Fibroblast of skin of right biceps (primary cell): ENCODE measurements at places on chromosomes 11 and 22.

DNA sequence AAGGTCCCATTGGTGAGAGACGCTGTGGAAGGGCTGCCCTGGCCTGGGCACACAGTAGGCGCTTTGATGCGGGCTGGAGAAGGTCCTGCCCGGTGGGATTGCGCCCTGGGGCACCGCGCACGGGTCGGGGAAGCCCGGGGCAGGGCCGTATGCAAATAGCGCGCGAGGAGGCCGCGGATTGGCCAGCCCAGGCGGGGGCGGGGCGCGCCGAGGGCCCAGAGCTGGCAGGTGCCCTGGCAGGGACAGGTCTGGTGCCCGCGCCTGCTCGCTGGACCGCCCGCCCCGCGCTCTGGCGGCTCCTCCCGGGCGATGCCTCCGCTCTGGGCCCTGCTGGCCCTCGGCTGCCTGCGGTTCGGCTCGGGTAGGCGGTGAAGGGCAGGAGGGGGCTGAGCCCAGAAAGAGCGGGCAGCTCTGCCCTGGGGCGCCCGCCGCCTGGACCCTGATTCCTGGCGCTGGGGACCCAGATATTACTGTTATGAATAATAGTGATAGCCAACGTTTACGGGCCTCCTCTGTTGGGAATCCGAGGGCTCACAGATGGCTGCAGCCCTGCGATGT lies at the start of gene UPK3A:
Gene UPK3A, plus strand, starts transcription at position 245 of the 558 bp plus-strand sequence. Its CDS starts 65 bp downstream, at position 310.
- no peak for DNase-seq

GRCh38 chr11:86103808-86104207 lies 34.9 kb upstream of the PICALM start:
- DNase-seq, result peak; percentile 48

DNA sequence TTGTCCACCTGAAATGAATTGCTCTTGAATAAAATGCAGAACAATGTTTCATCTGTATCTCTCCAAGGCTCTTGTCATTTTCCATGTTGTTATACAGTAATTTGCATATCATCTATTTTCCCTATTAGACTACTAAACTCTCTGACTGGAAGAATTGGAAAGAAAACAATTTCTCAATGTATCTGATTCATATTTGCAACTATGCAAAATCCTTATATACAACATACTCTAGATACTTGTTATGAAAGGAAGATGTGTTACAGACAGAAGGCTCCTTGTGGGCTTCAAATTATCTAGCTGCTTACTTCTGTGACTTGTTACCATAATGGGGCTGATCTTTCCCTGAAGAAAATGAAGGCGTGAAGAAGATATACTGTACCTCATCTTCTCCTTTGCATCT lies 9.6 kb upstream of the SERGEF start:
- DNase-seq, result no peak

DNA sequence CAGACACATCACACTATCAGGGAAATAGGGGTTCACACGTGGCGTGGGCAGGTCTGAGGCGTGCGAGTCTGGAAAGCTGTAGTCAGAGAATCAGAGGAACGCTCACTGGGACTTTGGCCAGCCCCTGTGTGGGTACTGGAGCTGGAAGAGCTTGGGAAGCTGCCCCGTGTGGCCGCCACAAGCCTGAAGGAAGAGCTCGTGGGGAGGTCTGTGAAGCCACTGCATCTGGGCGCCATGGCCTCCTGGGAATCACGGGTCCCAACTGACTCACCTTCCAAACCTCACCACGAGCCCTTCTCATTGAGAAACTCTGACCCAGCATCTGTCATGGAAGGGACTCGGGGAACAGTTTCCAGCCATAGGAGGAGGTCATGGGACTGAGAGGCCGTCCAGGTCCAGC lies 5.9 kb upstream of the MRGPRF start:
- DNase-seq, result peak; percentile 61

DNA sequence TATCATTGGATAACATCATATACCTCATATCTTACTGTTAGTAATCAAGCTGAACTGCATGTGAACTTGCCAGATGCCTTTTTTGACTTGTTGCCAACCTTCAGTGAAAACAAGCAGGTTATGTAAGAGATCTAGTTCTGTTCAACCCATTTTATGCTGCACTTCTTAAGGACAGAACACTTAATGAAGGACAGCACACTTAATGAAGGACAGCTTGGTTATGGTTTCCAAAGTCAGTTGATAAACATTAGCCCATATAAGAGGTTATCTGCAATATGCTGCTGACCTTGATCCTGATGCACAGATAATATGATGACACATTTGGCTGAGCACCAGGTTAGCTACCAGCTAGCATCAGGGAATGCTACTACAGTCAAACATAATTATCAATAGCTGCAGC lies 358.7 kb upstream of the PDGFD start:
- peak; percentile 4 for DNase-seq

DNA sequence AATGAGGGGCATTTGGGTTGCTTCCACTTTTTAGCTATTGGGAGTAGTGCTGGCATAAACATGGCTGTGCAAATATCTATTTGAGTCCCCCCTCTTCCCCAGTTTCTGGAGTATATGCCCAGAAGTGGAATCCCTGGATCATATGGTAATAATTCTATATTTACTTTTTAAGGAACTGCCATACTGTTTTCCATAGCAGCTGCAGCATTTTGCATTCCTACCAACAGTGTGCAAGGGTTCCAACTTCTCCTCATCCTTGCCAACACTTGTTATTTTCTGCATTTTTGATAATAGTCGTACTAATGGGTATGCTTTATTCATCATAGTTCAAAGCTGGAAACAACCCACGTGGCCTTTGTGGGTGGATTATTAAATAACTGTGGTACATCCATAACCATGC lies 883.5 kb downstream of the TBC1D22A start:
- DNase-seq, result no peak

DNA sequence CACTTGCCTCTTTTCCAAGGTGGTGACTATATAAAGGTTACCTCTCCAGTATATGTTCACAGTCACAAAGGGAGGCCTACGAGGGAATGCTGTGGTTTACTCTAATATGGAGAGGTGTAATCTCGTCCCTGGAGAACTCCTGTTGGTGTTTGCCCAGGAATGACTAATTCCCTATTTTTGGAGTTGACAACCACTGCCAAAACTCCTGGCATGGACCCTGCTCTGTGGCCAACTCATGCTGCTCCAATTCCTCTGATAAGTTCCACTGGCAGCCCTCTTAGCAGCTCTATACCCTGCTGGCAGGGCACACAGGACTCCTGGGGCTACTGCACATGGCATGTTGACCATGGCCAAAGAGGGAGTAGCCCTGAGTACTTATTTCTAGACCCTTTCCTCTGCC lies 418.7 kb upstream of the ANO5 start:
- DNase-seq, result no peak

DNA sequence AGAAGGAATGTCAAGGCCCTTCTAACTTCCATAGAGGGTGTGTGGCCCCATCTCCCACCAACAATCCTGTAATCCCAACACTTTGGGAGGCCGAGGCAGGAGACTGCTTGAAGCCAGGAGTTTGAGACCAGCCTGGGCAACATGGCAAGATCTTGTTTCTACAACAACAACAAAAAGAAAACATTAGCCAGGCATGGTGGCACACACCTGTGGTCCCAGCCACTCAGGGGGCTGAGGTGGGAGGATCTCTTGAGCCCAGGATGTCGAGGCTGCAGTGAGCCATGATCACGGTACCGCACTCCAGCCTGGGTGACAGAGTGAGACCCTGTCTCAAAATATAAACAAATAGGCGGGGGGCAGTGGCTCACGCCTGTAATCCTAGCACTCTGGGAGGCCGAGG lies 16.9 kb downstream of the TSPAN32 start:
- no peak for DNase-seq

DNA sequence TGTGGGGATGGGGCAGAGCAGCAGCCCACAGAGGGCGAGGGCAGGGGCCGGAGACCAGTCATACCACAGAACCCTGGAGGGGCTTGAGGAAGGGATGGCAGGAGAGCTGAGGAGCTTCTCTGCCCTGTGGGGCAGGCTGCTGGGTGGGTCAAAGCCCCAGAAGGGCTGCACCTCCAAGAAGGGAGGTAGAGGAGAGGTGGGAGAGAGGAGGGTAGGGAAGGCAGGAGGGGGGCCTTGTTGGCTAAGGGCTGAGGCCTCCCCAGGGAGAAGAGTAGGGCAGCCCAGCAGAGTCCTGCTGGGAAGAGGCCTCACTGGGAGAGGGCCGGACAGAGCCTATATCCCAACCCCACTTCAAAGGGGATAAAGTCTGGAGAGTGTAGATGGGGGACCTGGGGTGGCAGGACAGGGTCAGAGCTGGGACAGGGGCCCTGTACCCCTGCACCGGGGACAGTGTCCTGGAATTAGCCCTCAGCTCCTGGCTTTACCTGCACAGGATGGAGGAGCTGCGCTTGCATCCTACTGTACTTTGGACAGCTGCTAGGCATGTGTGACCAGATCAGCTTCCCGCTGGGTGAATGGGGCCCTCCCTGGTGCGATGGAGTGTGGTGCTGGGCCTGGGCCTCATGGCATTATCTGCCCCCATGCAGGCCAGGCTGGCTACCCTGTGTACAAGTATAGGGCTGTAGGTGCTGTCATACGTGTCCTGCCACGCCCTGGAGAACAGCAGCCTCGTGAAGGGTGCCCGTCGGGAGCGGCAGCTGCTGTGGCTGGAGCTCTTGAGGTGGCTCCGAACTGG lies 7.3 kb downstream of the DGCR6L start:
- DNase-seq, result no peak

DNA sequence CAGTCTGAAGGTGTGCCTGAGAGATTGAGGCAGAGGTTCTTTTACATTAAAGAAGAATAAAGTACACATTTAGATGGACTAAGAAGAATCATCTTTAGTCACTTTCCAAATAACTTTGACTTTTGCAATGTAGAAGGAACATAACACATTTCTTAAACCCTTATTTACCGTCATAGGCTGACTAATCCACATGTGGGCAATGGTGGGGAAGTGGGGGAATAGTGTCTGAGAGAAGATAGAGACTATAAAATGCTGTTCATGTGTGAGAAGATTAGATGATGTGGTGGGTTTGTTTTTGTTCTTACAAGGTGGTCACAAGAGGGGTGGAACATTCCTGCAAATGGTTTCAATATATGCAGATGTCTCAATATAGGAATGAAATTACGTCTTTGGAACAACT lies 1.8 kb downstream of the MS4A4A start:
- no peak for DNase-seq

- no peak for DNase-seq
Observed at GRCh38 chr11:35514481-35514880, 10.9 kb downstream of the PAMR1 start.

GRCh38 chr11:26729284-26729683 lies 7.4 kb upstream of the SLC5A12 start:
- DNase-seq, result no peak

GRCh38 chr11:101264306-101264705 lies 134.7 kb upstream of the PGR start:
- DNase-seq, result no peak

DNA sequence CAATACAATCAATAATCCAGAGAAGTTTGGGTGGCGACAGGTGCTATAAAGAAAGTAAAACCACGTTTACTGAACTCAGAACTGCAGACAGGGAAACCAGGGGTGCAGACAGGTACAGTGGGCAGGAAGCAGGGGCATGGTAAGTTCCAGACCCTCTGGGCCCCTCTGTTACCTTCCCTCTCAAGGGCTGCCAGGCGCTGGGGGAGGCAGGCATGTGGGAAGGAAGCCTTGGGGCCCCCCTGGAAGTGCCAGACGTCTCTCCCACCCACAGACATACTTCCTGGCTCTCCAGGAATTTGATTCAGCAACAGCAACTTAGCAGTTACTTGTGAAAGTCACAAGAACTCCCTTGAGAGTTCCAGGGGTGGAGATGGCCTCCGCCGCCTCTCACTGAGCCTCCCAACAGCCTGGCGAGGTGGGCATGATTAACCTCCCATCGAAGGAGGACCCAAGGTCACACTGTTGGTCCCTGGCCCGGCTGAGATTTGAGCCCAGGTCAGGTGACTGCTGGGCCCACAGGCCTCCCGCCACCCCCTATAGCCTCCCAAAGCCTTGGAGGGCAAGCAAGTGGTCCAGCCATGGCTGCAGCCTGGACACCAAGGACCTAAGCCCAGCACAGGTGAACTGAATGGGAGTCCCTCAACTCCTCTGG lies 14.1 kb upstream of the TSKU start:
- DNase-seq, result peak; percentile 80

DNA sequence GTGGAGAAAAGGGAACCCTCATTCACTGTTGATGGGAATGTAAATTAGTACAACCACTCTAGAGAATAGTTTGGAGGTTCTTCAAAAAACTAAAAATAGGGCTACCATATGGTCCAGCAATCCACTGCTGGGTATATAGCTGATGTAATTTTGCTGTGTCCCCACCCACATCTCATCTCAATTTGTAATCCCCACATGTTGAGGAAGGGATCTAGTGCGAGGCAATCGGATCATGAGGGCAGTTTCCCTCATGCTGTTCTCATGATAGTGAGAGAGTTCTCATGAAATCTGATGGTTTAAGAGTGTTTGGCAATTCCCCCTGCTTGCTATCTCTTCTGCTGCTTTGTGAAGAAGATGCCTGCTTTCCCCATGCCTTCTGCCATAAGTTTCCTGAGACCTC lies 17.1 kb upstream of the OR52M1 start:
- DNase-seq, result no peak

- no peak for DNase-seq
Observed at GRCh38 chr11:103215812-103216211, 106.6 kb downstream of the DYNC2H1 start.

DNA sequence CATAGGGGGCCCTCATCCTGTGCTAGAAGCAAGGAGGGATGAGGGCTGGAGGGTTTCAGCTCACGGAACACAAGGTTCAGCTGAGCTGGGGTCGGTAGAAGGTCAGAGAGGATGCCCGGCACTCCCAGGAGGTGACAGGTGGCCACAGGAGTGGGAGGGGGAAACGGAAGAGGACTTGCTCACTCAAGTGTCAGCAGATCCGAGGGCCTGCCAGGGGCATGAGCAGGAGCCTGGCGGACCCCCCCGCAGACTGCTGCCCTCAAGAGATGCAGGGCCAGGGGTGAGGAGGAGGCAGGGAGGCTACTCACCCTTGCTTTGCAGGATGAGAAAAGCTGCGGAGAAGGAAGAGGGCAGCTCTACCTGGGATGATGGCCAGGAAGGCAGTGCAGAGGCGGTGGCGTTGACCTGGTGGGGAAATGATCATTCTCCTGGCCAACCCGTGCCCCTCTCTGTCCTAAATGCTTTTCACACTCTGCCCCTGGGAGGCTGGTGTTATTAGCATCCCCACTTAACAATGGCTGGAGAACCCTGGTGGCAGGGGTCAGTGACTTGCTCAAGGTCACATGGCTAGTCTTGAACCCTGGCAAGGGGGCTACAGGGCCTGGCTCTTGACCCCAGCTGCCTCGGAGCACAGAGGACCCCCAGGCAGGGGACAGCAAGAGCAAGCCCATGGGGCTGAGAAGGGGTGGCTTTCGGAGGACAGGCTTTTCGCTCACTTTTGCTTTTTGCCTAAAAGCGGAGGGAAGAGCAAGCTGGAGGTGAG lies 30.1 kb upstream of the CSNK1E start:
- DNase-seq, result no peak

GRCh38 chr11:75508051-75508561 lies 17.6 kb downstream of the GDPD5 start:
- no peak for DNase-seq
